ENCODE measurements at places on chromosomes 7 and 10.

GRCh38 chr7:83410989-83411591, 237.8 kb downstream of the SEMA3E start:
- DNase-seq: peak; percentile 69

GRCh38 chr10:77837925-77838595, 88.5 kb downstream of the DLG5 start:
- no peak for DNase-seq

- no peak for DNase-seq
Measured at GRCh38 chr10:2335626-2336025, 598.3 kb upstream of the ADARB2 start.

DNA sequence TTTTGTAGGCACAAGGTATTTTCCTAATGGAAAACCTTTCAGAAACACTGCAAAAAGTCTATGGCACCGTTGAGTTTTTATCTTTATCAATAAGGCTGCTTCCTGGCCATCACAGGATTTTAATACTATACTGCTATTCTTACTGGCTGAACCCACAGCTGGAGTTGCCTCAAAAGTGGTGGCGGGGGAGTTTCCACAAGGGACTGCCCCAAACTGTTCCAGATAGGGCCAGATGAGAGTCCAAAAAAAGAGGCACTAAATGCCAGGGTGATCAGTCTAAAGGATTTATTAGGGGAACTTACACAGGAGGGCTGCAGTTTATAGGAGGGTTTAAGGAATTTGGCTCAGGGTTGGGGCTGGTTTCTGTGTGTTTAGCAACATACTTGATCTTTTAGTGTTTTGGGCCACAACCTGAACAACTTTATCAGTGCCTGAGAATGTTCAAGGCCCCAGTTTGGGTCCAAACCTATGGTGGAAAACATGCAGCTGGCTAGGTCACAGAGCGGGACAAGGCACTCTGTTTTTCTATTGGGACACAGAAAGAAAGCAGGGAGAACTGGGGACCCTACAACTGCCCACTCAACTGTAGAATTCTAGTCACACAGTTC, 41.4 kb downstream of the STAM start:
- DNase-seq: no peak

GRCh38 chr10:71067098-71067740, 145.2 kb upstream of the UNC5B start:
- DNase-seq: no peak

- no peak for DNase-seq
Measured at GRCh38 chr7:16271355-16271915, 149.9 kb downstream of the CRPPA start.

- DNase-seq: peak; percentile 89
Measured at GRCh38 chr10:26367771-26368170, 70.4 kb upstream of the APBB1IP start.

DNA sequence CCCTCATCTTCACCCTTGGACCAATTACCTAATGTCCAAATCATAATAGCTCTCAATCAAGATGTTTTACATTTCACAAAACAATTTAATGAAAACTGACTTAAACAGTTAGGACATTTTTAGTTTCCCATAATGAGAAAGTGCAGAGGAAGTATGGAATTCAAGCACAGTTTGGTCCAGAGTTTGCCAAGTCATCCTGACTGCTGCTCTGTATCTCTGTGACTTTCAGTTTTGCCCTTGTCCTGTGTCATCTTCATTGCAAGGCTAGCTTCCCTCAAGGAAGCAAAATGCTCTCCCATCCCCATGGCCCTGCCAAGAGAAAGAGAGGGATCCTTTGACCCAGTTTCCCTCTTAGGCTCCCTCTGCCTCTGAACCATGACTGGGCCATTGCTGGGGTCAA, 7.9 kb upstream of the PLEKHS1 start:
- no peak for DNase-seq

DNA sequence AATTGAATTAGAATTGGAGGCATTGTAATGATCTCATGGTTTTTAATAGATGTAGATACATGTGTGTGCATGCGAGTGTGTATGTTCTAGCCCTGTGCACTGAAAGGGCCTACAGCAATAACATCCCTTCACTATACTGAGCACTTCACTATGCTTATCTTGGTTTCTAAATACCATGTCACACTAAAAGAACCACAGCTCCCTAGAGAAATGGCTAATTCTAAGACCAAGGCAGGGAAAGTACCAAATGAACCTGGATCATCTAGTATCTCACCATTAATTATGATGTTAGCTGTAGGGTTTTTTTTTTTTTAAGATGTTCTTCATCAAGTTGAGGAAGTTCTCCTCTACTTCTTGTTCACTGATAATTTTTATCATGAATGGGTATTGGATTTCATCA, 55.1 kb downstream of the HECTD2 start:
- DNase-seq: no peak

DNA sequence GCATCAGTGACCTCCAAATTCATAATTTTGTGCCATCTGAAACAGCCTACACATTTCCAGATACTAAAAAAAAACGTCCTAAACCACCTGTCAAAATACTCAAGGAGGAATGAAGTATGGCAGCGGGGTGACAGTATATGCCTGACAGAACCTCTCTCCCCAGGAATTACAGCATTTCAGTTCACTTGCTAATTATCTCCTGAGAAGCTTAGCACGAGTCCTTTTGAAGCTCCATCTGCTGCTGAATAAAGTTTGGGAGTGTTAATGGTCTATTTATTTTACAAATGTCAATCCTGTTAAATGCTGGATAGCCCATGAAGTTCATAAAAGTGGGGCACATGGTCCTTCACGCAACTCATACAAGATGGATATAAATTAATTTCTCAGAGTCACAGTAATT, 29.4 kb upstream of the ANLN start:
- DNase-seq: no peak

- no peak for DNase-seq
Measured at GRCh38 chr10:498760-499435, 190.6 kb downstream of the DIP2C start.

GRCh38 chr10:18822156-18822555, 162.9 kb downstream of the ARL5B start:
- DNase-seq: peak; percentile 52

- no peak for DNase-seq
Measured at GRCh38 chr10:18351421-18351820, 211.2 kb downstream of the CACNB2 start.

DNA sequence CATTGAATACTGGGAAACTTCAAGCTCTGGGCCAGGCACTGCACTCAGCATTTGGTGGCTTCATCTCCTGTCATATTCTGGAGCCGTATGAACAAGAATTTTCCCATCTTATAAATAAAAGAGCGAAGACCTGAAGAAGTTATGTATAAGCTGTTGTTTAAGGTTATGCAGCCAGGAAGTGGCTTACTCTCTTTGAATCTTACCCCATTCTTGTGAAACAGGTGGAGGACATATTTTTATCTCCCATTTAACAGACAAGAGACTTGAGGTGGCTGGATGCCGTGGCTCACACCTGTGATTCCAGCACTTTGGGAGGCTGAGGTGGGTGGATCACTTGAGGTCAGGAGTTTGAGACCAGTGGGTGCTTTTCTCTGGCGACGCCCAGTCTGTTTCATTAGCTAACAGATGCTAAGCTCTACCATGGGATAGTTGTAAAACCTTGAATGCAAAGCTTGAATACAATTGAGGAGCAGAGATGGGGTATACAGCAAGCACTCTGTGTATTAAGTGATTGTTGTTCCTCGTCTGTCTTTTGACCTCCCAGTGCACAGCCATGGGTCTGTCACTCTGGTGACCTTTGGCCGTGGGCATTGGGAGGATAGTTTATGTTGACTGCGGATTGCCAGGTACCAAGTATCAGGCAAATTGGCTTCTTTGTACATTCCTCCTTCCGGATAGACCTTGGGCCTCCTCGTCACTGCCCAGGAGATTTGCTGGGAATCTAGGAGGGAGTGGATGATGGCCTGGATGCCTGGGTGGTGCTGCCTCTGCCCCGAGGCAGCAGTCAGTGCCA, 85.8 kb downstream of the GRK5 start:
- DNase-seq: no peak

- DNase-seq: no peak
Measured at GRCh38 chr7:106774213-106774767, 90.8 kb upstream of the PIK3CG start.

DNA sequence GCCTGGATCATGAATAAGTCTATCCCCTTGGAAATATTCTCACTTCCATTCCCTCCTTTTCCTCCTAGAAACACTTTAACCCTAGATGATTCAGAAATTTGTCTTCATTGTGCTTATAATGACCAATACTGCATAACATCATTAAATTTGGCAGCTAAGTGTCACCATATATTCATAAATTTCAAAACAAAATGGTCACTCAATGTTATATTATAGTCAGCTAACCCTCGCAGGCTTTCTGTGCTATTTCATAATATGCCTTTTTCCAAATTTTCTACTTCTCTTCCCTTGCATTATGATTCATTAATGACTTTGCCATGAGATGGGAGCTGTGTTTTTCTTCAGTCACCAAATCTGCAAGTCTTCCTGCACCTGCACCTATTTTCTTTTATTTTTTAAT, 308.3 kb upstream of the AKR1E2 start:
- no peak for DNase-seq

- DNase-seq: no peak
Measured at GRCh38 chr10:130137090-130137448, 878 bp downstream of the GLRX3 start.

DNA sequence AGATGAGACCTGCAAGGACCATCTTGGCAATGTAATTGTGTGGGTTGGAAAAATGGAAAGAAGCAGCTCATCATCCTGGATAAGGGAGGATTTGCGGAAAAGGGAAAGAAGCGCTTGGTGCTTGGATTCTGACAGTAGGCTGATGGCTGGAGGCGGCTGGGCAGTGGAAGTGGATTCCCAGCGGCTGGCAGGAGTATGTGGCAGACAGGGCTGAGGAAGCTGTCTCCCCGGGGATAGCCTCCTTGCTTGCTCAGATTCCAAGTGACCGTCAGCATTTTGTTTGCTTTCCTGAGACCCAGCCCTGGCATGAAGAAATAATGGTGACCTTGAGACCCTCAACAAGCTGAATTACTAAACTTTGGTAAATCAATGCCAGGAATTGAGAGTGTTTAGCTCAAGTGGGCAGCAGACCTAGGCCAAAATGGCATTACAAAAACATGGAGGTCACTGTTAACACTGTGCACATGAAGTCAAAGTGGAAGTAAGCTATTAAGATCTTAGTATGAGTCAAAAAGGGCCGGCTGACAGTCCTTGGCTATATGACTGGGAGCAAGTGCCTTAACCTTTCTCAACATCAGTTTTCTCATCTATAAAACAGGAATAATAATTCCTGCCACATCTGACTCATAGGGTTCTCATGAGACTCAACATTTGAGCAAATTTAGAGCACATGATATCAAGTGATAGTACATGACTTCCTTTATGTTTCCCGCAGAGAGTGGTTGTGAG, 21.3 kb downstream of the SLC25A28 start:
- DNase-seq: no peak

- no peak for DNase-seq
Measured at GRCh38 chr10:102300278-102300843, 55.0 kb downstream of the GBF1 start.

DNA sequence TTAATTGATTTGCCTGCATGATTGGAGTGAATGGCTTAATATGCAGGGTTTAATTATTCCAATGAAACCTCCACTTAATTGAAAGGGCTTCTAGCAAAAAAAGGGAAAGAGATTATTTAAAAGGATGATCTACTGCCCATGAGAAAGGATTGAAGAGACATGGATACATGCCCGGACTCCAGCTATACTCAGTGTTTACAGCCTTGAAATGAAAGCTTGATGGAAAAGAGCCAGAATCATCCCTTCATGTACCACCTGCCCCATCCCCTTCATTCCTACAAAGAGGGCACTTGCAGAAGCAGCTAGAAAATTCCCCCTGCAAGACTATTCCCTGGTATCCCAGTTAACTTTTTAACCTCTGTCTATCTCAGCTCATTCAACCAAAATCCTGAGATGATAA, 78.4 kb downstream of the CARD11 start:
- DNase-seq: no peak

- DNase-seq: no peak
Measured at GRCh38 chr7:135251496-135252391, 18.1 kb downstream of the STRA8 start.
